ENCODE measurements at places on chromosomes 12 and 14.

- DNase-seq: no peak
Observed at GRCh38 chr12:106042037-106042436, 96.7 kb downstream of the NUAK1 start.

- DNase-seq: no peak
Observed at GRCh38 chr14:94143711-94144110, 14.3 kb upstream of the IFI27L2 start.

DNA sequence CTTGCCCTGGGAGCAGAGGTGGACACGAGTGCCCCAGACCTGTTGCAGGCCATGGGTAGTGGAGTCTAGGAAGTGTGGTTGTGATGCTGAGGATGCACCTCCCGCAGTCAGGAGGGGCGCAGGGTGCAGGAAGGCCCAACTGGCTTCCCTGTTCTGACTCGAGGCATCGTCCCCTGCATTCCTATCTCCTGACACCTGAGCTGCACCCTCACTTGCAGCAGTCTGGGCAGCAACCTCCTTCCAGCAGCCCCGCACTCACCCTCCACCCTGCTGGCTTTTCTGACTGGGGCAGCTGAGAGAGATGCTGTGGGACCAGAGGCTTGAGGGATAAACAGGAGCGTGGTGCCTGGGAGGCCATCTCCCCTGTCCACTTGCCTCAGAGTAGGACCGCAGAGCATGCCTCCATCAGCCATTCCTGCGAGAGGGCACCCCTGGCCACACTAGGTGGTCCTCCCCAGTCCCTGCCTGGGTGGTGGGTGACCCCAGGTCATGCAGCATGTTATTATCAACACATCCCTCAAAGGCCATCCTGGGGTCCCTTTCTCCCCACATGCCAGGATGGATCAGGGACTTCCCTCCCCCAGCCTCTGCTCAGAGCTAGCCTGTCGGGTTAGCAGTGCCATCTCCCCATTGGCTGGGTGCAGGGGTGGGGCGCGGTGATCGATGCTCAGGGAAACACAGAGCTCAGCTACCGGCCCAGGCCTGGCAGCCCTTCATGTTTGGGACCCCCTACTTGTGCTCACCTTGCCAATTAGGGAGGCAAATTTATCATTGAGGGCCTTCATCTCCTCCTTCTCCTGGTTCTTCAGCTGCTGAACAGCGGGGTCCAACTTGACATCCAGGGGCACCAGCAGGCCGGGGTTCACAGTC is 719 bp downstream of the KRT80 start:
- no peak for DNase-seq

DNA sequence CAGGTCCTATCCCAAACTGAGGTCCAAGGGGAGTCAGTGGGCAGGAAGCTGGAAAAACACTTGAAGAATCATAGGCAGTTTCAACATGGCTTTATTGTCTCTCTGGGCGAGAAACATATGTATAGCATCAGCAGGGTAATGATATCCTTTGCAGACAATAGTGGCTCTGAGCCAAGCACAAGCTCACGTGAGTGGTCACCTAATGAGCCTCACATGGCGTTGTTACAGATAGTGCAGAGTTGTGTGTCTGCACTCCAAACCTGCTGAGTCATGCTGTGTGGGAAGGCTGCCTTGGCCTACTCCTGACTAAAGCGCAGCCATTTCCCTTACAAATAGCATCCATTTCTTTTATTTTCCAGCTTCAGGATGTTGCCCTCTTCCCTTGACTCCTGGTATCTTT is 105.2 kb upstream of the SYT1 start:
- no peak for DNase-seq

- DNase-seq: no peak
Observed at GRCh38 chr12:73106296-73106695, 834.1 kb downstream of the TRHDE start.

GRCh38 chr14:24677956-24678355 is 44.0 kb upstream of the GZMB start:
- no peak for DNase-seq

DNA sequence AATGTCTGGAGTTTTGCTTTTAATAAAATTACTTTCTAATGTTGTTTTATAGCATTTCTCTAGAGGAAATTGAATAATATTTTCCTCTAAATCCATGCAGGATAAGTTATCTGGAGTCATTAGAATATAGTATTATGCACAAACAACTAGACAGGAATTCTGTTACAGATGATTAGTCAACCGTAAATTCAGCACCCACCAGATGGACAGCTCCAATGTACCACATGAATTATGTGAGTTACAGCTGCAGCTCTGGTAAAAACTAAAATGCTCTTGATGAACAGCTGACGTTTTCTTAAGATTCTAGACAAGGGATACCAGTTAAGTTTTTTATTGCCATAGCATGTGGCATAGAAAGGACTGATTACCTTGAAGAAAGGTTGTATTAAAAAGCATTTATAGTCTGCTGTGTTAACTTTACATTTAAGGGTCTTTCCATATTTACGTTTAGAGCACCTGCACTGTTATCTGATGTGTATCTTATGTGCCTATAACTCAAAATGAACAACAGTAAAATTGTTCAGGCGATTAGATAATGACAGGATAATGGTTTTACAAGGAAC is 321.4 kb upstream of the LRFN5 start:
- peak; percentile 92 for DNase-seq

DNA sequence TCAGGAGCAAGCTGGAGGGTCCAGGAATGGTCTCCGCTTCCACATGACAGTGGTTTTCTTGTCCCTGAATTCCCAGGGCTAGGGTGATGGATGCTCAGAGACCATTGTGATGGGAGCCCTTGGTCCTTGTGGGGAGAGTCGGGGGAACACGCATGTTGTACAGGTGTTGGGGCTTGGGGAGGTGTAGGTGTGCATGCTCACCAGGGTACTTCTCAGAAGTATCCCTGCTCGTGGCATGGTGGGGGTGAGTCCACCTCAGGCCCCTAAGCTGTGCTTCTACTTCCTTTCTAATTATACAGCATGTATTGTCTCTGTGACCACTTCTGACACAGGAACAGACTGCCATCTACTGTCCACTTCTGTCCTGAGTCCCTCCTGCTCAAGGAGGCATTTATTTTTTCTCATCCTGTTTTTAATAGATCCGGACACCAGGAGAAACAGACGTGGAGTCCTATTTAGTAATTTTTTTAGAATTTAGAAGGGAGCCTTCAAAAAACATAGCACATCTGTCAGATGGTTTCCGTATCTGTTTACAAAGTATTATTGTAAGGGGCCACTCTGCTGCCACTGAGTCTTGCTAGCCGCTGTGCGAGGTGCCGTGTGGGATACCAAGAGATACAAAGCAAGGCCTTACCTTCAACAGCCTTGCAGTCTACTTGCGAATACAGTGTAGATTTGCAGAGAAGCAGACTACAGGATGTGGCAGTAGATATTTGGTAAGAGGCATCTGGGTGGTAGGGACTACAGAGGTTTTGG is 10.5 kb downstream of the NTF3 start:
- peak; percentile 38 for DNase-seq

DNA sequence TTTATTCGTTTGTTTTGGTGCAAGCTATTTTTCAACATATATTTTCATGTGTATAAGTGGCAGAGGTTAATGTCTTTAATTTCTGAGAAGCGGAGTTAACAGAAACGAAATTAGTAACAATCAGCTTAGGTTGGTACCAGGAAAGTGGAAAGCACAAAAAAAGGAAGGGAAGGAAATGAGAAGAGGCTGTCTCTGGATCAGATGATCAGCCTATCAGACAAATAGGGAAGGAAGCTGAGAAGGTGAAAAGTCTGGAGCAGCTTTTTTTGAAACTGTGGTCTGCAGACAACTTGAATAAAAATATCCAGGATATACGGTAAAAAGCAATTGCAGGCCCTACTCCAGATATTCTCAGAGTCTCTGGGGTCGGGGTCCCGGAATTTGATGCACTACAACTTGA is 265.0 kb downstream of the SSPN start:
- DNase-seq: no peak

GRCh38 chr14:22981090-22981875 is 1.1 kb downstream of the AJUBA start:
- DNase-seq: no peak
